ENCODE measurements at places on chromosomes 7 and 10.
A peak's percentile ranks its signal among the peaks of the same experiment; 100 is the strongest.

DNA sequence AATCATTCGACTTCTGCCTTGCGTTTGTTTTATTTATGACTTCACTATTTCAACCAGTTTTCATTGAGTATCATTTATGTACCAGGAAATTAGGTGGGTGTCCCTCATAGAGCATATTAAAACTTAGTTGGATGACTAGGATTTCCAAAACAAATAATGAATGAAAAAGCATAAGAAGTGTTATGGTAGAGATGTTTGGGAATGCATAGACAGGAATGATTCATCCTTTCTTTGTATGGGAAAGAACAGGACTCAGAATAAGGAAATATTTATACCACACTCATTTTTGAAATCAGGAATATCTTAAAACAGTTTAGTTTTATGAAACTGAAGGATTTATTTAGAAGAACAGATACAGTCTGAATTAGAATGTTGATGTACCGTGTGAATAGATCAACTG, 315.7 kb downstream of the EXOC4 start:
- no peak for DNase-seq

GRCh38 chr7:44322631-44323363, 2.6 kb downstream of the CAMK2B start:
- no peak for DNase-seq

GRCh38 chr7:97107192-97107800, 10.2 kb upstream of the SDHAF3 start:
- no peak for DNase-seq

DNA sequence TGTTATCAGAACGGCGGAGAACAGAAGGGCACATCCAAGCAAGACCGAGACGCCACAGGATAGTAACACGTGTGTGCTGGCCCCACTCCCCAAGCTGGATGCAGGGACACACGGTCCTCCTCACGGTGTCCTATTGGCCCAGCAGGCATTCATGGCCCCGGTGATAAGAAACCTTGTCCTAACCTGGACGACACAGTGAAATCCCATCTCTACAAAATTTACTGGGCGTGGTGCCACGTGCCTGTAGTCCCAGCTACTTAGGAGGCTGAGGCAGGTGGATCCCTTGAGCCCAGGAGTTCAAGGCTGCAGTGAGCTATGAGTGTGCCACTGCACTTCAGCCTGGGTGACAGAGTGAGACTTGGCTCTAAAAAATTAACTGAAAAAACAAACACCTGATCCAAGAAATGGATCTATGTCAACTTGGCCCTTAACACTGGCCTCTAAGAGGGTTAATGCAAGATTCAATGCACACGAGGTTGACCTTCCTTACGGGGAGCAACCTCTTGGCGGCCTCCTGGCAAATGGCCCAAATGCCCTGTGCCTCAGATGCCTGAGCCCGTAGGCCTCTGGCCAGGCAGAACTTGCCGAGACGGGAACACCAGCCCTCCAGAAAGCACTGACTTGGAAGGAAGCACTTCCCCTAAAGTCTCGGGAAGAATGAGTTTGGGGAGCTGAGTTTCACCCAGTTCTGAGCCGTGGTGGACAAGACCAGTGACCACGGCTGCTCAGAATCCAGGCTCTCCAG, 72.3 kb downstream of the ZRANB1 start:
- no peak for DNase-seq

GRCh38 chr10:120506674-120507073, 49.6 kb downstream of the PLPP4 start:
- DNase-seq = no peak

DNA sequence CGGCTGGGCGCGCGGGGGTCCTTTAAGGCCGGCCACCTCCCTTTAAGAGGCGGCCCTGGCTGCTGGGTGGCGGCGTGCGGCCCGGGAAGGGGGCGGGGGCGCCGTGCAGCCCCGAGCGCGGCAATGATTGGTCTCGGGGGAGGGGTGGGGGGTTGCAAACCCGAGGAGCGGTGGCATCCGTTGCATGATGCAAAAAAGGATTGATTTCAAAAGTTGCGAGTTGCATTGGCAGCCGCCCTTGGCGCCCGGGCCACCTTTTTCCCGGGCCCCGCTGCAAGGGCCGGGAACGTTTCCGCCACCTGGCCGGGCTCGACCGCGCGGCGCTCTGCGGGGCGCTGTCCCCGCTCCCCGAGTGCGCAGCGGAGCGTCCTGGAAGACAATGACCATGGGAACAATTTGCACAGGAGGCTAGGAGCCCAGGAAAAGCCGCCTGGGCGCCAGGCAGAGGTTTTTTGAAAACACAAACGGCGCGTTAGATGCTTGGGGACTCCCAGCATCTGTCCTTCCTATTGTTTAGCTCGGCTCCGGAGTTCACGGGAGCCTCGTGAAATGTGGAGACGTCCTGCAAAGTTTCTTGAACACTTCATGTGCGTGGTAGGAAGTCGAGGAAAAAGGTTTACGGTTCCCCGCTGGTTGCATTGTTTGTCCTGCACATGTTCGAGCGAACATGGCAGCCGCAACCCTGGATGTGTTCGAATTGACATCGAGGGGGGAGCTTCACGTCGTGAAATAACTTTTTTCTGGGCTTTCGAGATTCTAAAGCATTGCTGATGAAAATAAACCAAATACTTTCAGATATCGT, at the start of gene SEPHS1:
Gene SEPHS1, minus strand, starts transcription at position 78 of the 802 bp plus-strand sequence. CDS start 3,343 bp downstream, outside the sequence.
- DNase-seq = peak; percentile 73

DNA sequence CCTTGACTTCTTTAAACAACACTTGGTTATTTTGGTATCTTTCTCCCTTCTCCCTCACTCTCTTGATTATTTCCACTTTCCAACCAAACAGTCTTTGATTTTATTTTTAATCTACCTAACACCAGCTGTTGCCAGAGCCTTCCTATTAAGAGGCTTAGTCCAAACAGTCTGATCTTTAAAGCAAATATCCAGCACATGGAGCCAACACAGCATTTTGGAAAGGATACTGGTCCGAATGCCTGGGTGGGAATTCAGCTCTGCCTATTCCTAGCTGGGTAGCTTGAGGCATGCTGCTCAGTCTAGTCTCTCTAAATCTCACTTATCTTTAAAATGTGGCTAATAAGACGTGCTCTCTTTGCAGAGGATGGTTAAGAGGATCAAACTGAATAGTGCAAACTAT, 129.3 kb downstream of the NRCAM start:
- DNase-seq = no peak

GRCh38 chr7:127858091-127858914, 172.9 kb downstream of the LRRC4 start:
- DNase-seq = no peak

GRCh38 chr7:16079723-16080122, 341.6 kb downstream of the CRPPA start:
- no peak for DNase-seq

DNA sequence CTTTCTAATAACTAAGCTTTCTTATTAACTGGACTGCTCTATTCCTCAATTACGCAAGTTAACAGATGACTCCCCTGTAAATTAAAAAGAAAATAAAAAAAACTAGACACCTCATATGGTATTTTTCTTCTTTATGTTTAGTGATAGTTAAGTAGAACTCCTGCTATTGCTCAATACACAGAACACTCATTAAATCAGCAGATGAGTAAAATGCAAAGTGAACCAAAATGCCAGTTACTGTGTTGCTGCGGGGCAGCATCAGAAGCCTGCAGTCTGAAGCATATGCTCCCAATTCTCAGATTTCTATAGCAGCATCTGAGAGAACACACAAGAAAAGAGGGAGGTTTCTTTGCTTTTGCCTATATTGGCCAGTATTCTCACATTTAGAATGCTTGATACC, 28.4 kb downstream of the CDK6 start:
- DNase-seq = no peak

DNA sequence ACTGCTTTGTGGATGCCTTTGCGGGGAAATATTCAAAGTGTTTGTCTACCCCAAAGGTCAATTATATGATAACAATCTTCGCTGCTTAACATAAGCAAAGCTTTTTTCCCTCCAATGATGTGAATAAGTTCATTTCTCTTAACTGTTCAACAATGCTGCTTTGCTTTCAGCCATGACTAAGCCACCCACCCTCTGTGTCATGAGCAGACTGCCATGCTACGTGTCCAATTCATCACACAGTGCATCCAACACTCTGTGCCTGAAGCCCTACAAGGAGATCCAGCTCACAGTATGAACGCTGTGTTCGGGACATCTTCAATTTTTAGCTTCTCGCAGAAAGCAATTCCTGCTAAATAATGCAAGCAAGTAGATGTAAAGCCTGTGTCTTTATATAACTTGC, 5.7 kb upstream of the TAS2R40 start:
- DNase-seq = no peak

GRCh38 chr10:88254091-88254490, 329.0 kb downstream of the RNLS start:
- no peak for DNase-seq

GRCh38 chr7:106126170-106126938, 14.2 kb upstream of the SYPL1 start:
- DNase-seq = peak; percentile 36

- DNase-seq = no peak
Measured at GRCh38 chr7:112594397-112594796, 113.6 kb downstream of the LSMEM1 start.

GRCh38 chr7:14738086-14738485, 164.5 kb downstream of the DGKB start:
- DNase-seq = no peak

- DNase-seq = no peak
Measured at GRCh38 chr10:9097991-9098306, 1043.5 kb downstream of the GATA3 start.

- DNase-seq = no peak
Measured at GRCh38 chr10:132860532-132860931, 74.6 kb upstream of the NKX6-2 start.

DNA sequence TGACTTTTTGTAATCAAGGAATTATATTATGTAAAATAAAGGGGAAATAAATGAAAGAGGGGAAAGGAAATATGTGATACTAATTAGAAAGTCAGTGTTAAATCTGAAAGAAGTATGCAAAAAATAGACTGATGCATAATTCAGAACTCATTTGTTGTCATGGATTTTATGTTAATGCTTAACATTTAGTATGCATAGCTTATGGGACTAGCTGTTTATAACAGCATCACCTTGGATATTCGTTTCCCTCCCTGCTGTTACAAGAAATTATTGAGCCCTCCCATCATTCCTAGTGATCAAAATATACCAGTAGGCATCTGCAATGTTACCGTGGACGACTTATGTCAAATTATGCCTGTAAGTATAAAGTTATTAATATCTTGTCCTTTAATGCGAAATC, 85.9 kb downstream of the HECTD2 start:
- no peak for DNase-seq

DNA sequence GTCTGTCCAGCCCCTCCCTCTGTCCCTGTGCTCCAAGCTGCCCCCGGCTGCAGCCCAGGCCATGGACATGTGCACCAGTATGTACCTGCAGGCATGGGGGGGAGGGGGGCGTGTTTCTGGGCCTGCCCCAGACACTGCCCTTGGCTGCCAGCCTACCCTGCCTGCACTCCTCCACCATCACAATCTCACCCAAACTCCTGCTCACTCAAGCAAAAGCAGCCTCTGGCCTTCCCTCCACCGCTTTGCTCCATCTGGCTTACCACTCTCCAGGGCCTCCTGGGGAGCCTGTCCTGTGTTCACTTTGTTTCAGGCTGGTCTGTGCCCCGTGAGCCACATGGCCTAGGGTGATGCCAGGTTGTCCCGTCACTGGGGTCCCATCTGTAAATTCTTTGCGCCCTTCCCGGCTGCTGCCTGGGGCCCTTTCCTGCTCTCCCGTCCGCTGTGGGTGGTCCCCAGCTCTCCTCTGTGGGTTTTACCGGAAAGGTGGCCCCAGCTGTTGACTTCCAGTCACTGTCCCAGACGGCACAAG, 33.3 kb upstream of the PPIF start:
- DNase-seq = no peak

- no peak for DNase-seq
Measured at GRCh38 chr7:126716321-126716720, 536.4 kb downstream of the GRM8 start.

DNA sequence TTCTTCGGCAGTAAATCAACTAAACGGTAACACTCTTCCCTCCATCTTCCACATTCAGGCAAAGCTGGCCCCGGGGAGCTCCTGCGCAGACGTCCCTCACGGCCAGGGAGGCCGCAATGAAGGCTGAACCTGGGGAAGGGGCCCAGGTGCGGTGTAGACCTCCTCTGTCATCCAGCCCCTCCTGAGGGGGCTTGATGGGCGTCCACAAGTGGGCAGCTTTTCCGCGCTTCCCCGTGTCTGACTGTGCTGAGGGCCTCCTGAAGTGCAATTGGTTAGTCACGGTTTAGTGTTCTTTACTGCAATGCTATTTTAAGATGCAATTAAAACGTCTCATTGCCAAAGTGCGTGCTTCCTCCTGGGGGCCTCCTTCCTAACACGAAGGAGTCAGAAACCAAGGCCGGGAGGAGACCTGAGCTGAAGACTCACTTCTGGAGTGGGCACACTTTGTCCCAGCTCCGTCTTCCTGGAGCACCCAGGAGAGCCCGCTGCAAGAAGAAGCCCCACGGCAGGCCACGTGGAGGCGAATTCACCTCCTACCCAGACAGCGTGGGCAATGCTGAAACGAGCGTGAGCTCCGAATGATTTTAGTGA, 173.3 kb downstream of the ELFN1 start:
- DNase-seq = no peak

GRCh38 chr10:22335173-22335933, 9.9 kb upstream of the SPAG6 start:
- DNase-seq = peak; percentile 66

GRCh38 chr7:148042935-148043631, 547.5 kb upstream of the C7orf33 start:
- no peak for DNase-seq

- DNase-seq = no peak
Measured at GRCh38 chr10:16155834-16156233, 281.0 kb upstream of the PTER start.

GRCh38 chr7:27547401-27547800, 115.3 kb downstream of the HIBADH start:
- no peak for DNase-seq

DNA sequence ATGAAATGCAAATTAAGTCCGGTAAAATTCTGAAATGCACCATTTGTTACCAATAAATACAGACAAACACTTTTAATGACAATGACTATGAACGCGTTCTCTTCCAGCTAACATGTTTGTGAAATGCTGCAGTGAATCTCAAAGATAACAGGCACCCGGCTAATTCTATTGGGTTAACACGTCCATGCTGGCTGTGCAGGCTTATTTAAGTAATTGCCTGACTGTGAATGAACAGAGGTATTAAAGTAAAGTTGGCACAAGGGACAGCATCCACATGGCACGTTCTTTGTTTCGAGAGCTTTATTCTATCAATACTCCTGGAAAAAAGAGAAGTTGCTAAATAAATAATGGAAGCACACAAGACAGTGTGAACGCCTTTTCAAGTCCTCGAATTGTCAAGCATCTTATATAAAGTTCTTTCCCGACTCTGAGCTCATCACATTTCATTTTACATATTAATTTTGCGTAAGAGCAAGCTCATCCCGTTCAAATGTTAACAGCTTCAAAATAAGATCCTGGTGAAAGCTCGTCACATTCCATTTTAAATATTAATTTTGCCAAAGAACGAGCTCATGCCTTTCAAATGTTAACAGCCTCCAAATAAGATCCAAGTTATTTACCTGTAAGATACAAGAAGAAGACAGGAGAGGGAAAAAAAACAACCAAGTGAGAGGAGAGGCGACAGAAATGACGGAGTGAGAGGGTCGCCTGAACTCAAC, 111.3 kb upstream of the RHEB start:
- no peak for DNase-seq

GRCh38 chr7:50771120-50772002, 11.3 kb downstream of the GRB10 start:
- no peak for DNase-seq
